ENCODE measurements at places on chromosomes 1 and 21. TPM values are rescaled to one million over a fixed set of nuclear protein-coding genes. Genes with fewer than 3 reads are reported as not detected.

SLC44A5 gene
- total RNA-seq: 3.5 TPM

OR10K2 gene
- total RNA-seq: not detected

CYP4Z1 gene
- not detected for total RNA-seq

MCOLN3 gene
- under 0.01 TPM for total RNA-seq

ZNF695 gene
- 1.3 TPM for total RNA-seq

ALX3 gene
- not detected for total RNA-seq

HRNR gene
- under 0.01 TPM for total RNA-seq

RNF223 gene
- not detected for total RNA-seq

OMA1 gene
- total RNA-seq: 17.5 TPM

KCNT2 gene
- 0.27 TPM for total RNA-seq

LYSMD1 gene
- 2.4 TPM for total RNA-seq

DSCAM gene
- not detected for total RNA-seq

AMY1C gene
- not detected for total RNA-seq

KRTAP19-6 gene
- total RNA-seq: not detected

SMPDL3B gene
- 9.7 TPM for total RNA-seq

TBX15 gene
- total RNA-seq: under 0.01 TPM

SAMD13 gene
- 5.7 TPM for total RNA-seq

Measured in hematopoietic multipotent progenitor cell (in vitro differentiated cells).